ENCODE measurements at places on chromosomes 5 and 9.

DNA sequence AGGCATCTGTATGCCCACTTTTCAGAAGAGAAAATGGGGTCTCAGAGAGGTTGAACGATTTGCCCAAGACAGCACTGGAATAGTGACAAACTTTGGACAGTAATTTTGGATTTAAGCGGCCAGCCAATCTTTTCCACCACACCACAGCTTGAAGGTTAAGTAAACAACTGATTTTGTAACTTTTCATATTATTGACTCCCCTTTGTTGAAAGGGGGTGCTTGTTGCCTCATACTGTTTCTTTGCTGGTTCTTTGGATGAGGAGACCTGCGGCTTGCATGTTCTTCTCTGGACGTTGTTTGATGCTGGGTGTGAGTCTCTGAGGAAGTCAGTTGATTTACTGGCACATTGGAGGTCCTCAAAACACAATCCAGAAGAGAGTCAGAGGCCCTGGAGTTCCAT, 11.7 kb upstream of the GABBR2 start:
- DNase-seq = no peak

GRCh38 chr9:133973791-133974630, 18.1 kb downstream of the VAV2 start:
- DNase-seq = no peak

DNA sequence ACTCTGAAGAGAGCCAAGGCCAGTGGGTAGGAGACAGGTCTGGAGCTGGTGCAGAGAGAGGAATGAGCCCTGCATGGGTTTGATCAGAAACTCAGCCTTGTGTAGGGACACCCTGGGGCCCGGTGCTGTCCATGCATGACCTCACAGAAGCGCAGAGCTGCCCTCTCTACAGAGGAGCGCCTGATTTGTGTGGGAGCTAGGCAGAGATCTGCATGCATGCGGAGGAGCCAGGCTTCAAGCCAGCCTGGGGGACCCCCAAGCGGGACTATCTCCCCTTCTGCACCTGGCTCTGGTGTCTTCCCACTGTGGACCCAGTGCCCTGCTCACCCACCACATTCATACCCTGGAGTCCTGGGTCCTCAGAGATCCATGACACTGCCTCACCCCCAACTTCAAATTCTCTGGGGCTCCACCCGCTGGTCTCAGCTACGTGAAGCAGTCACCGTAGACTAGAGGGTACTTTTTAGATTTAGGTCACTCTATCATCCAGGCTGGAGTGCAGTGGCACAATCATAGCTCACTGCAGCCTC, 2.6 kb upstream of the LCN2 start:
- no peak for DNase-seq

- DNase-seq = no peak
Measured at GRCh38 chr5:158727136-158727535, 372.6 kb downstream of the EBF1 start.

DNA sequence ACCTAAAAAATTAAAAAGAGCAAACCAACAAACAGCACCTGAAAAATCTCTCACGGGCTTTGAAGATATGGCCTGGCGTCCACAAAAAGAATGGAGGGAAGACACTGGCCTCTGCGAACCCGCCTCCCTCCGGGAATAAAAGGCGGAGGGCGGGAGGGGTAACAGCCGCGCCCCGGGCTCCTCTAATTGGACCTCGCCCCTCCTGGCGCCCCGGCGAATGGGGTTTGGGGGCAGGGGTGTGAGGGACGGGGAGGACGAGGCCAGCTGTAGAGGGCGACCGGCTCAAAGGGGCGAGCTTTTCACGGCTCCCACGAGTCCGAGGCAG, 753 bp downstream of the FANCC start:
- peak; percentile 40 for DNase-seq

DNA sequence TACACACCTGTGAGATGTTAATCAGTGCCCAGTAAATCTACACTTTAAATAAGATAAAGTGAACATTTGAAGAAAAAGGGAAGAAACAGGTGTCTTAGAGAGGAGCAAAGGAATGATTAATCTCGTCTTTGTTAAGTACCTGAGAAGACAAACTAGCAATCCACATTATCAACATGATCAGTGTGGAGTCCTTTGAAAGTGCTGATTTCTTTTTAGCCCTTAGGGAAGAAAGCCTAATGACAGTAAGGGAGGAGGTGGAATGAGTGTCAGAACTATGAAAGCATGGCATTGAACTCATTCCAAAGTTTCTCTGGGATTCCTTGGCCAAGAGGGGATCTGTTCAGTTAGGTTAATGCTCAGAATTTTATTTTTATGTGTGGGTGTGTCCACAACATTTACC, 1109.0 kb upstream of the ACO1 start:
- no peak for DNase-seq

GRCh38 chr9:135960411-135961276, 529 bp downstream of the UBAC1 start:
- DNase-seq = no peak

DNA sequence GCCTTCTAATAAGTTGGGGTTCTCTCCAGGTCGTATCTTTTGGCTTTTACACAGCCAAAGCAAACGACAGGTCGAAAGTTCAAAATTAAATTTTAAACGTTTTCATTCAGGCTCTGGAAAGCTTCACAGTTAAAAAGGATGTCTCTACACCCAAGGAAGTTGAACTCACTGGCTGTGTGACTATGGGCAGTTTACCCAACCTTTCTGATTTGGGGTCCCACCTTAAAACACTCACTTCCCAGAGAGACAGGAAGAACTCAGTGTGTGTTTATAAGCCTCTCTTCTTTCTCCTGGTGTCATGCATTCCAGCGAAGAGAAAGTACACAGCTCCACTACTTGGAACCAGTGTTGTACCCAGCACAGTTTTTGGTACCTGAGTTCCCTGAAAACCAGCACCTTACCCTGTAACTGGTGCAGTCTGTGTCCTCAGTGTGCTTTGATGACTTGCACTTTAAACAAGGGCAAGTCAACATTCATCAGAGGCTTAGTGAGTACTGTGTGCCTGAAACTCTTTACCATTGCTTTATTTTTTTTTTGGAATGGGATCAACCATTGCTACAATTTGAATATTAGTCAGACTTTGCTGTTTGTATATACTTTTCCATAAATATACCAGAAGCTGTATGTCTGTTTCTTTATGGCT, 1.7 kb downstream of the SRD5A1 start:
- DNase-seq = no peak

DNA sequence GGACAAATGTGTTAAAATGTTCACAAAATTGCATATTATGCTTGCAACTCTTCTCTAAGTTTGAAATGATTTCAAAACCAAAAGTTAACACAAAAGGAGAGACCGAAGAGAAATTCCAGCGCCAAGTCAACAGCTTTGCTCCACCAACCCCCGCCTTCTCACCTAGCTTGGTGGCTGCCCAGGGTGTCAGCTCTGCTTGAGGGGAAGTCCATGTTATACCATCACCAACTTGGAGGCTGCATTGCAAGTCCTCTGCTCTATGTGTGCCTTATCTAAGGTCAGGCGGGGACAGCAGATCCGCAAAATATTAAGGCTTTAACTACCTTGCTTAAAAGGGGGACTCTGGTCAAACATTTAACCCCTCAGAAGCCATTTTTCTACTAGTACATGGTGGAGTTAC, 14.6 kb downstream of the CCNJL start:
- no peak for DNase-seq

- no peak for DNase-seq
Measured at GRCh38 chr5:142600092-142600491, 85.8 kb downstream of the FGF1 start.

DNA sequence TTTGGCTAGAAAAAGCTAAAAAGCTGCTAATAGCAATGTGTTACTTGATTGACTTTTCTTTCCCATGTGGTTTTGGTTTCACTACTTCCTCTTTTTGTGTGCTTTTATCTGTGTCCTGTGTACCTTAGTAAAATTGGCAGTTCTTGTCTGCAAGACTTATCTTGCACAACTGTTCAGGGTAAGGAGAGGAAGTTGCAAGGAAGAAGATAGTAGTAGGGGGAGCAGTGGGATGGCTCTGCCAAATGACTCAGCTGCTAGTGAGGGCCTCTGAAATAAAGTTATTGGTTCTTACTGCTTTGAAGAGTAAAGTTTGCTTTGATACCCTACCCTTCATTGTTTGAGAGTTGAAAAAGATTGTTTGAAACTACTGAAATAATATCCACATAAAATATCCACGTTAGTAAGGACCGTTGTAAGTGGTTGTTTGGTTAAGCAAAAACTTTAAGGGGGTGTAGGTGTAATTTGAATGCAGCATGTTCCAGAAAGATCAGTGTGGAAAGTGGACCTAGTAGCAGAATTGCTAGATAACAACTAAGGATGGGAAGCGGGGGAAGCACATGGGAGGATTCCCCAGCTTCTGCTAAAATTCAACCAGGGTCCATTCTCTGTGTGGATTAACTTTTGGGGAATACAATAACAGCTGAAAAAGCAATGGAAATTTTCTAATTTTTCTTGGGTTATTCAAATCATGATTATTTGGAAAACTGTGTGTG, 123.5 kb downstream of the SCAMP1 start:
- DNase-seq = no peak

- no peak for DNase-seq
Measured at GRCh38 chr5:123659011-123659410, 147.0 kb downstream of the CSNK1G3 start.

GRCh38 chr5:40826489-40827187, 8.4 kb downstream of the RPL37 start:
- no peak for DNase-seq

GRCh38 chr5:94945656-94946055, 327.2 kb downstream of the SLF1 start:
- DNase-seq = no peak

GRCh38 chr9:127138444-127138843, 16.0 kb upstream of the ANGPTL2 start:
- no peak for DNase-seq

GRCh38 chr5:106964132-106964531, 706.6 kb downstream of the EFNA5 start:
- no peak for DNase-seq

DNA sequence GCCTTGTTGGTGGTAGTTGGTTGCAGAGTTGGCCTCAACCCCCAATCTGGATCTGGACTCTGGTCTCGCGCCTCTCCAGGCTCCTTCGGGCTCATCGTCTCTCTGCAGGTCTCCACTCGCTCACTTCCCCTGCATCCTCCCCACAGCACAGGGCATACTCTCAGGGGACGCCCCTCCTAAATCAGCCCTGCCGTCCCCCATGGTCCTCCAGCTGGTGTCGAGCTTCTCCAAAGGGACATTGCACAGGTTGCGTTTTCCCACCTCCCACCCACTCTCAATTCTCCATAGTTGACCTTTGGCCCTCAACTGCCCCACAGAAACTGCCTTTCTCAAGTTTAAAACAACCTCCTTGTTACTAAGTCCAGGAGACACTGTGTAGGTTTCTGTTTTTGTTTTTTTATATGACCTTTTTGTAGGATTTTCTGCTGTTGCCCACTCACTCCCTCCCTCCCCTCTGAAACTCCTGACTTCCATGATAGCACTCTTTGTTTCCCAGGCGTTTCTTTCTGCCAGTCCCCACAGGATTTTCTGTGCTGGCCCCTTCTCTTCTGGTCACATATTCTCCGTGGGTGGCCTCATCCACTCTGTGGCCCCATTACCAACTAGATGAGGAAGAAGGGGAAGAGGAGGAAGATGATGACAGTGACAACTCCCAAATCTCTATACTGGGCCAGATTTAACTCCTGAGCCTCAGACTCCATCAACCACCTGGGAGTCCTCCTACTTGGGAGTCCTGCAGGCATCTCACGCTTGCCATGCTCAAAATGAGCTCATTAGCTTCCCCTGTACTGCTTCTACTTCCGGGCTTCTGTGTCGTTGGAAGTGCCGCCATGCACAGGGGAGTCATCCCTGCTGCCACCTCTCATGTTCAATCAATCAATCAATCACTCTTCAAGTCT, 50.3 kb downstream of the ALG2 start:
- no peak for DNase-seq

- no peak for DNase-seq
Measured at GRCh38 chr5:87541676-87542075, 128.9 kb upstream of the CCNH start.

DNA sequence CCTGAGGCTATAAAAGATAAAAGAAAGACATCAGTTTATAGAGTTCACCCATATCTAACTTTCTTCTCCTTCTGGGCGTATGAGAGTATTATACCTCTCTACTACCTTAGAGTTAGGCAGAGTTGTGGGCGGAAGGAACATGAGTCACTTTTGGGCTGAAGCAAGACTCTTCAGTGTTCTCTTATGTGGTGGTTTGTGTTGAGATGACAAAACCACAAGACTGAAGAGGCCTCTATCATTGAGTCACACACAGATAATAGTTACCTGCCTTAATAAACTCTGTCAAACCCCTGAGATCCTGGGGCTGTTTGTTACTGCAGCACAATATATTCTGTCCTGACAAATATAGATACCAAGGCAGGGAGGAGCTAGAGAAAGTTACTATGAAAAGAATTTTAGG, 184.2 kb downstream of the EFNA5 start:
- no peak for DNase-seq

DNA sequence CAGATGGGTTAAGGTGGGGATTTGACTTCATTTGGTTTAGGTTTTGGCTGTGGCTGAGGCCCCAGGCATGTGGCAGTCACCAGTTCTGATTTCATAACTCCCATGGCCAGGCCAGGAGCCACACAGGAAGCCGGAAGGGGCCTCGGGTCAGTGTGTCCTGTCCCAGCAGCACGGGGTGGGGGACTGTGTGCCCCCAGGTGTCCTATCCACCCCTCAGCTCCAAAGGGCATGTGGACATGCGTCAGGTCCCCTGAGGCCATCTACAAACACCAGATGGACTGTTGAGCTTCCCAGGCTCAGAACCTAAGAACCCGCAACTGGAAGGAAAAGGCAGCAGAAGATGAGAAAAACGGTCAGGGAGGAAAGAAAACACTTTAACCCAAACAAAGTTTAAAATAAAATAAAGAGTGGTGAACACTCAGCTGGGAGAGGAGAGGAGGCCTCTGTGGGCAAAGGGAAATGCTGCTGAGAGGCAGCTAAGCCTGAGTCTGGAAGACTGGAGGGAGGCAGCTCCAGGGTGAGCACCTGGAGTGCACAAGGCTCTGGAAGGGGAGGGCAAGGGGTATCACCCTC, 260.8 kb downstream of the AUH start:
- DNase-seq = no peak

Data from renal cortex interstitium (tissue), 15 donors.